CD14-positive monocyte (primary cell): ENCODE measurements at places on chromosomes 4 and X. TPM values are rescaled to one million over a fixed set of nuclear protein-coding genes. Genes with fewer than 3 reads are reported as not detected.

DNA sequence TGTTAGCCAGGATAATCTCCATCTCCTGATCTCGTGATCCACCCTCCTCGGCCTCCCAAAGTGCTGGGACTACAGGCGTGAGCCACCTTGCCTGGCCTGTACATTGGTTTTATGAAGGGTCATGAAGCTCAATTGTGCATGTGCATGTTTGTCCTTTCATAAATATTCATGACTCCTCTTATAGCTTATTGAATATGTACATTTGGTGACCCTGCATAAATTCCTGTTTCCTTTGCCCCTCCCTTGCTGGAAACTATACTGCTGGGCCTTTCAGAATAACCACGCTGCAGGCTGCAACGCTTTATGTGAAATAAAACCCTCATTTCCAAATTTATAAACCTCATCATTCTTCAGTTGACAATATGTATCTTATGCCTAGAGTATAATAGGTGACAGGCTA, 978.0 kb upstream of the LCORL start:
- no peak for DNase-seq

GRCh38 chrX:103878466-103879122, 46.5 kb upstream of the RAB9B start:
- DNase-seq = no peak

DNA sequence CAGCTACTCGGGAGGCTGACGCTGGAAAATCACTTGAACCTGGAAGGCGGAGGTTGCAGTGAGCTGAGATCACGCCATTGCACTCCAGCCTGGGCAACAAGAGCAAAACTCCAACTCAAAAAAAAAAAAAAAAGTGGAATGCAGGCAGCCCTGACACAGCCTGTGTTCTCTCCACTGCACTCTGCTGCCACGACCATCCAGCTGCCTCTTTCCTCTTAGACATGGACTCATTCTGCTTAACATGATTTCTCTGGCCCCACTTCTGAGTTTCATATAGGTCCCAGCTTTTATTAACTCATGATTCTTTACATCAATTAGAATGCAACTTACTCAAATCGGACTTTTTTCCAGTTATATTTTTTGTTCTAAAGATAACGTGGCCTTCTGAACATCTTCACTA, 29.6 kb downstream of the SLC10A6 start:
- no peak for DNase-seq

- DNase-seq = no peak
These were observed 287.8 kb downstream of the ZNF674 start for GRCh38 chrX:46257451-46257879.

DNA sequence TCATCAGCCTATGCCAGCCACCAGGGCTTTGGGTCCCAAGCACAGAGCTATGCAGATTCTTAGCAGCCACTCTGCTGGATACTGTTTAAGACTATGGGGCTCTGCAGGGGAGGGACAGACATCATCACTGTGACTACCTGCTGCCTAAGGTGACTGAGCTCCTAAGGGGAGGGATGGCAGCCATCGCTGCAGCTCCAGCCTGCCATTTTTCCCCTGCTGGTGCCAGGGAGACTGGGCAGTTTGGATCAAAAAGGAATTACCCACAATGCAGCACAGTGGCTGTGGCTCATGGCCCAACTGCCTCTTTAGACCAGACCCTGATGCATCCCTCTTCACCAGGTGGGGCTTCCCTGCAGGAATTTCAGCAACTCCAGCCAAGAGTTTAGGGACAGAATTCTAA, 28.6 kb upstream of the INPP4B start:
- DNase-seq = no peak

GRCh38 chr4:188336891-188337290, 197.7 kb downstream of the TRIML1 start:
- no peak for DNase-seq

- no peak for DNase-seq
These were observed 7.6 kb downstream of the SEPTIN11 start for GRCh38 chr4:76957004-76957738.

GRCh38 chrX:69096963-69097362, 68.3 kb downstream of the PJA1 start:
- no peak for DNase-seq

DNA sequence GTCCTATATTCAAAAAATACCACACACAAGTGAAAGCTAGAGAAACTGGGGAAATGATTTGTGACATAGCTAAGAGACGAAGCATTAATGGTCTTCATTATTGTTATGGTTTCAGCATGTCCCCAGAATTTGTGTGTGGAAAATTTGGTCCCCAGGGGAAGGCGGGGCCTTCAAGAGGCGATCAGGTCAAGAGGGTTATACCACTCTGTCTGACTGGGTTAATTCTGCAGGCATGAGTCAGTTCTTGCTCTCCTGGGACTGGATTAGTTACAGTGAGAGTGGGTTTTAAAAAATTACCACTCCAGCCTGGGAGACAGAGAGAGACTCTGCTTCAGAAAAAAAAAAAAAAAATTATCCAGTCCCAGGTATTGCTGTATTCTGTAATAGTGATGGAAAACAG, 2.1 kb upstream of the MTNR1A start:
- DNase-seq = no peak

- DNase-seq = no peak
These were observed 41.1 kb upstream of the HS3ST1 start for GRCh38 chr4:11469650-11470437.

- DNase-seq = no peak
These were observed 6.0 kb upstream of the IDS start for GRCh38 chrX:149511081-149511480.

- no peak for DNase-seq
These were observed 11.3 kb upstream of the YTHDC1 start for GRCh38 chr4:68361146-68361589.

DNA sequence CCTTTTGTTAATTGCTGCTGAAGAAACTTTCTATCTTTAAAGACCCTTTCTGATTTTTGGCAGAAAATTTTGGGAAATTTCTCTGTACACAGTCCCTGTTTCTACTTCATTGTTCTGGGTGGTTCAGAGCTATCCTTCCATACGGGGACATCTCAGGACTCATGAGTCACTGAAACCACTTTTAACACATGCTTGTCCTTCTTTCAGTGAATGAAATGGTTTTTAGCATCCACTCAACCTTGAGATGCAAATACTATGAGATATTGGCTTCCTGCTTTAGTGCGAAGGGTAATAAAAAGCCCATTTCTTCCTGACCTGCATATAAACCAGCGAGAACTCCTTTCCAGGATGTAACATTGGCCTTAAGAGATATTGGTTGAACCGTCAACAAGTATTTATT, 158.0 kb downstream of the REPS2 start:
- no peak for DNase-seq

DNA sequence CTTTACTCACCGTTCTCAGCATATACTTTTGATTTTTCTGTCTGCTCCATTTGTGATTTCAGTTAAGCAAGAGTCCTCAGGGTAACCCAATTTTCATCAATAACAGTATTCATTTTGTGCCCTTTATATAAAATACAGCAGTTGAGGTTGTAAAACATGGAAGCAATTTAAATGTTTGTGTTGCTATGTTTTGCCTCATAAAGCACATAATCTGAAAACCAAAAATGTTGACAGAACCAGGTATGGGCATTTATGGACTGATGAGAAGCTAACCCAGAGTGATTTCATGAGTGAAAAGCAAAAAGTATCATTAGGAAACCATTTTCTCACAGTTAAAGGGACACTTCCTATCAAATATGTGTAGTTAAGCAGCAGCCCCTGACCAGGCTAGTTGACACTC, at the start of gene ASIC5:
ASIC5 (minus strand) TSS at position 101 of the 400 bp plus-strand sequence; CDS start at position 50, 51 bp downstream.
- no peak for DNase-seq

Gene CTAG2
- polyA plus RNA-seq = not detected

Gene ITIH6
- polyA plus RNA-seq = not detected in 2 replicates

Gene HERC5
- polyA plus RNA-seq = 10.4 TPM

Gene AP1S2
- 806 TPM for polyA plus RNA-seq

Gene NOX1
- polyA plus RNA-seq = not detected

Gene SPANXN5
- polyA plus RNA-seq = not detected

Gene RASL11B
- not detected for polyA plus RNA-seq

Gene MGAT4D
- not detected for polyA plus RNA-seq

Gene CNKSR2
- 0.12 TPM for polyA plus RNA-seq

Gene RBM47
- 79.5 TPM for polyA plus RNA-seq

Gene PRDM8
- 0.22 TPM for polyA plus RNA-seq

Gene DCHS2
- polyA plus RNA-seq = not detected in 2 replicates
